ENCODE measurements at places on chromosomes 1 and 21. TPM values are rescaled to one million over a fixed set of nuclear protein-coding genes. Genes with fewer than 3 reads are reported as not detected.

DNA sequence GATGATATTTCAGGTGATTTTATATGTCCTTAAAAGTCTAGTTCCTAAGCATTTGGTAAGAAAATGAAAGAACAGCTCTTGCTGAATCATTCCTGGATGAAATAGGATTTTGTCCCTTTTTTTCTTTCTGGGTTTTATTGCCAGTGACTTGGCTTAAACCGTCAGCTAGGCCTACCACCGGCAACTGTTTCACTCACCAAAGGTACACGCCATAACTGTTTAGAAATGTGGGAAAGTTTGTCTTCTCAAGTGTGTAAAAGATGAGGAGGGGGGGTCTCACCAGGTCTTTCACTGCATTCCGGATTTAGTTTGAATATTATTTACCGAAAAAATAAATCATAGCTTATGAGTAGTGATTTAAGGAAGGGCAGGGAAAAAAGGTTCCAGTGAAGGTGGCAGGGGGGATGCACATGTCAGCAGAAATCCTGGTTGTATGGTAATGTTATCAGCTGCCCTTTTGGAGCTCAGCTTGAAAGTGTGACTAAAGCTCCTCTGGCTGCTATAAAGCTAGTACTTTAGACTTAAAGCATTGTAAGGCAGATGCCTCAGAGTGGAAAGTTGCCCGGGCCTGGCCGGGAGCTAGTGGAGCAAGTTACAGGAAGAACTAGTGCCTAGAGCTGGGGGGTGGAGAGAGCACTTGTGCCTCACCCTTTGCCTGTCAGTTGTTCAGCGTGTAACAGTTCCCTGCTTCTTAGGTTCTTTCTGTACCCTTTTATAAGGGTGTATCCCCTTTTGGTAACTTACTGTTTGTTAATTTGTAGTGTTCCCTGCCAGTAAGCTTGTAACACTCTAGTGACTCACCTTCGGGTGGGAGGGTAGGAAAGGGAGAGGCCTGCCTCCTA, 3.1 kb downstream of the ATP1A1 start:
- DNase-seq, result peak; percentile 64

DNA sequence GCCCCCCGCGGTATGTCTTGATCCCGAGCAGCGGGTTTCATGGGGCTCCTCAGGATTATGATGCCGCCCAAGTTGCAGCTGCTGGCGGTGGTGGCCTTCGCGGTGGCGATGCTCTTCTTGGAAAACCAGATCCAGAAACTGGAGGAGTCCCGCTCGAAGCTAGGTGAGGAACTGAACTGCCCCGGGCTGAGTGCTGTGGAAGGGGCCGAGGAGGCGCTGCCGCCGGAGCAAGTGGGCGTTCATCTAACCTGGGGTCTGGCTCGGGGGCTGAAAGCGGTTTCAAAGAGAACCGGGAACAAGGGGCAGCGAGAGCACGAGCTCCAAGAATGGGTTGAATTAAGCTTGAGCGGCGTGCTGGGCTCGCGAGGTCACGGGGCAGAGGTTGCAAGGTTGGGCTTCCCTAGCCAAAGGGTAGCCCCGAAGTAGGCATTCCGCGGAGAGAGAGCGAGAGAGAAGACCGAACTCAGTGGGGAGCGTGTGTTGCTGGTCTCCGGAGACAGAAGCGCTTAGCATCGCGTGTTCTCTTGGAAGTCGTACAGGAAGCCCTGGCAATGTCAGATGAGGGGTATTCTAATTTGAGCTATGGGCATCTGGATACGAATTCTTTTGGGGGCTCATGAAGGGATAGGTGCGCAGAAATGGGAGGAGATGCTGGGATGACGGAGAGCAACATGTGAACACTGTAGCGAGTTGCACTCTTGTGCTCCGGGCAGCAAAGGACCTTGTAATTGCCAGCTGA, 732 bp downstream of the HS2ST1 start:
- peak; percentile 56 for DNase-seq

GRCh38 chr1:43206600-43207228, 34.6 kb downstream of the CFAP57 start:
- DNase-seq, result peak; percentile 94

- DNase-seq, result no peak
Measured at GRCh38 chr1:154344977-154345837, 19.9 kb downstream of the ATP8B2 start.

GRCh38 chr1:61898658-61899057, 156.4 kb downstream of the PATJ start:
- DNase-seq, result peak; percentile 69

- DNase-seq, result no peak
Measured at GRCh38 chr1:50066806-50067205, 41.9 kb upstream of the ELAVL4 start.

DNA sequence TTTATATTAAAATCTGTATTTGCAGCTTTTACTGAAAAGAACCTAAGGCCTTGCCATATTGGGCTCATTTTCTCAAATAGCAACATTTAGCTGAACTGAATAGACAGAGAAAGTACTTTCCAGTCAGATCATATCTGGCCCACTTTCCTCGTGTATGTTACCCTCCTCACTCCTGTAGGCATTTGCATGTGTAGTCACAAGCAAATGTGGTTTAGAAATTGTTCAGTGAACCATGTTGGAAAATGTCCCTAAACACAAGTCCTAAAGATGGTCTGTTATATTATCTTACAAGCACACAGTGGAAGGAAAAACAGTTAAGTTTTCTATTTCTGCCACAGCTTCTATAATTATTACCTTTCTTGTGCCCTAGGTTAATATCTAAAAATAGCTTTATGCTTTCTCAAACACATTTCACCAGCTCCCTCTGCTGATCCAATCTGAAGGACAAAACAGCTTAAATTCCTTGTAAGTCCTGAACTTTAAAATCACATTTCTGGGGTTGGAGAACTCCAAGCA, 606 bp upstream of the FMO4 start:
- no peak for DNase-seq

DNA sequence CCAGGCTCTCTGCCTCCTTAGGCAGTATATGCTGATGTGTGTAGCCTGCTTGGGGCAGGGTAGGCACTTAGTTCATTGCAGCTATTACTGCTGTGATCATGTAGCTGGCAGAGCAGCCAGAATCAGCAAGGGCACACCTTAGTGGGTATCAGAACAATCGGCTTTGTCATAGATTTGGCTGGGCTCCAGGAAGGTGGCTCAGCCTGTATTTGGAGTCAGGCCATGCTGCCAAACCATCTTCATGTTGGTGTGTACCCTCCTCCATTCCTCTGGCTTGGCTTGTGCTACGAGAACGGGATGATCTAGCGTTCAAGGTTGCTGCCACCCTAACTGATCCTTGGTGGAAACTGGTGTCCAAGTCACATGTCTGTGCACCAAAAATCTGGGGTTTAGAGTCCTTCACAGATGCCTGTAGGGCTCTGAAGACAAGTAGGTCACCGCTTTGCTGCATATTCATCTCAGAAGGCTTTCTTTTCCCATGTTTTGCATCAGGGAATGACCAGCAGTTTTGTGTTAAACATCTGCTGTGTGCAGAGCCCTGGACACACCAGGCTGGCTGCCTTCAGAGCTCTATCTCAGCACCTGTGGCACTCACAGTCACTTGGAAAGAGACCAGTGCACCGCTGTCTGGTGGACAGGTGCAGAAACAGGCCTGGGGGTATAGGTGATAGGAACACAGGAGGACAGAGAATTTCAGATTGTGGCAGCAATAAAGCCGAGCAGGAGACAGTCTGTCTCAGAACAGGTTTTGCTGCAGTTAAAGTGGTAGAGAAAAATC, 23.7 kb downstream of the VANGL1 start:
- no peak for DNase-seq

GRCh38 chr1:165910764-165911421, 83.5 kb downstream of the UCK2 start:
- no peak for DNase-seq

GRCh38 chr1:77342745-77343144, 60.9 kb downstream of the AK5 start:
- DNase-seq, result no peak

DNA sequence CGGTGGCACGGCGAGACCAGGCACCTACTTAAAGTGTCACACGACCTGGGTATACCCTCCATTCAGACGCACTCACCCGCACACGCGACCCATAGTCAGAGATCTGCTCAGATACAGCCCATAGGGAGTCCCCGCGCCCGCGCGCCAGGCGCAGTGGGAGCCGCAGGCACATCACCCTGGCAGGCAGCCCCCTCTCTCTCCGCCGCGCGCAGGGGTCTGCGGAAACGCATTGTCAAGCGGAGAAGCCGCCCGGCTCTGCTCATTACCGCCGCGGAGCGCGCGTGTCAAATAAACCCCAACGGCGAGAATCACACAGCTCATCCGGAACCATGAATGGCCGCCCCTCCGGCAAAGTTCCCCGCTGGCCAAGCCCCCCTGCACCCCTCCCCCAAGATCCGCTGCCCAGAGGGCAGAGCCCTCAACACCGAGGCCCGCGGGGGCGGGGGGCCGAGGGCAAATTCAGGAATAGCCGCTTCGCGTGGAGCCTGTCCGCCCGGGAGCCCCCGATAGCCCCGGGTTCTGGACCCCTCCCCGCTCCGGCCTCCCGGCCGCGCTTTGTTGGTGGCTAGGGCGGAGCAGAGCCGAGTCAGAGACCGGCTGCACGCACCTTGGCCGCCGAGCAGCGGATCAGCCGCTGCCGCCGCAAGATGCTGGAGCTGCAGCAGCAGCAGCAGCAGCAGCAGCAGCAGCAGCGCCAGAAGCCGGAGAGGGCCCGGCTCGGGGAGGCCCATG, 522 bp downstream of the LRP8 start:
- peak; percentile 58 for DNase-seq

- no peak for DNase-seq
Measured at GRCh38 chr1:70483342-70483741, 72.3 kb downstream of the CTH start.

- no peak for DNase-seq
Measured at GRCh38 chr1:32052887-32053286, 19.9 kb upstream of the TMEM39B start.

GRCh38 chr1:178048426-178048825, 45.5 kb upstream of the RASAL2 start:
- DNase-seq, result no peak

DNA sequence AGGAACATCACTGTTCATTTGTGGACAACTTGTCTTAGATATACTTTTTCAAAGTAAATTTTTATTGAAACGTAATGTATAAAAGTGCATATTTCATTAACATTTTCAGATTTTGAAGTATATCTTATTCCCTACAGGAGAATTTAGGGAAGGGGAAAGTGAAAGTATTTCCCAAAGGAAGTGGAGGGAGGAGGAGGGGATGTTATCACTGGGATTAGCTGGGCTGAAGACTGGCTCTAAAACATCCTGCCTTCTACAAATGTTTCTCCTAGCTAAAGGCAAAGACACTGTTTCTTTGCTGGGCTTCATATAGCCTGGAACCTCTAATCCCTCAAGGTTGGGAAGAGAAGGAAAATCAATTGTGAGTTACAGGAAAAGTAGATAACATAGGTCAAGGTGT, 7.1 kb upstream of the ZNF697 start:
- DNase-seq, result no peak

The TNN gene
- 0.07 TPM for total RNA-seq

The ARHGEF10L gene
- 31.0 TPM for total RNA-seq

The MPZ gene
- total RNA-seq, result not detected

The OR2T11 gene
- total RNA-seq, result not detected

The TMEM81 gene
- 0.67 TPM for total RNA-seq

The TMPRSS15 gene
- not detected for total RNA-seq

The CELSR2 gene
- 4.8 TPM for total RNA-seq

The ADAMTSL4 gene
- total RNA-seq, result 2.7 TPM

The TDRD5 gene
- not detected for total RNA-seq

The PRAMEF2 gene
- not detected for total RNA-seq

The LCE1F gene
- not detected for total RNA-seq

The AGO4 gene
- total RNA-seq, result 1.9 TPM

The PDPN gene
- total RNA-seq, result not detected

The OR2L13 gene
- not detected for total RNA-seq

The GJA8 gene
- not detected for total RNA-seq

The DEPDC1 gene
- 18.7 TPM for total RNA-seq

Measured in Caki2 (cell line).